ENCODE measurements at places on chromosomes 16 and 17.

DNA sequence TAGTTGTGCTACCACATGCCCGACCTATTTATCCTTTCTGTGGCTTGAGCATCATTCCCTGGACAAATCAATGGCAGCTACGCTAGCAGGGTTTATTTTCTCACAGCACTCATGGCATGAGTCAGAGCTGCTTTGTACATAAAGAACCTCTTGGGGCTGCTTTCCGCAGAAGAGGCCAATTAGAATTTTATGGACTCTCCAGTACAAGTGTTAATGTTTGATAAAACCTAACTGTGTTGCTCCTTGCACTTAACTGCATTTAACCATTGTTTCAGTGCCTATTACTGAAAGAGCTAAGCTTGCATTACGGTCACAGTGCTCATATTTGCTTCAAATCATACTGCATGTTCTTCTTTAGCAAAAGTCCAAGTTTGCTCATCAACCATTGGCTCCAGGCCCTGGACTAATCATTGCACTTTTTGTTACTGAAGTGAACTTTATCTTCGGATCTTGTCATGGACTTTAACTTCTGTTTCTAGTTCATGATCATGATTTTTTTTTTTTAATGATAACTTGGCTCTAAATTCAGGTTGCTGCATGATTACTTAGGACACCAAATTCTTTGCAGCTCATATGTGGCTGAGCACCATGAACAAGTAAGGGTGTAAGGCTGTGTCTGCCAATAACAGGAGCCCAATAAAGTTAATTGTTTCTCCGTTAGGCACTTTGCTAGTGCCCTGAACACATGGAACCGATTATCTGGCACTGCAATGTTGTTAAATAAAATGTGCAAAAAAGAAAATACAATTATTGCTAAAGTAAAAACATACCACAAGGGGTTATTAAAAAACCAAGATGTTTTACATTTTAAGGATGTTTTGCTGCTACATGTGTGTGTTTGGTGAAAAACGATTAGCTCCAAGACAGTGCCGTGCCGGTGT, 492.2 kb downstream of the KCNJ2 start:
- DNase-seq: no peak

DNA sequence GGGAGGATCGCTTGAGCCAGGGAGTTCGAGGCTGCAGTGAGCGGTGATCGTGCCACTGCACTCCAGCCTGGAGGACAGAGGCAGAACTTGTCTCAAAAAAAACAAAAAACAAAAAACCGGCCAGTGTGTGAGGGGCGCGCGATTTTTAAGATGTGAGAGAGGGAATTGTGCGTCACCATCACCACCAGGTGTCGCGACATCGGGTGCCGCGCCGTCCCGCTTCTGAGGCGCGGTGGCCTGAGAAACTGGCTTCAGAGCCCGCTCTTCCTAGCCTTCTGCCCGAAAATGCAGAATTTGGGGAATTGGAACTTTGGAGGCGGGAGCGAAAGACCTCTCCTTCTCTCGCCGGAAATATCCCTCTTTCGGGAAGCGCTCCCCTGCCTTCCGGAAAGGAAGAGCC, 524.8 kb downstream of the KCNJ18 start:
- no peak for DNase-seq

DNA sequence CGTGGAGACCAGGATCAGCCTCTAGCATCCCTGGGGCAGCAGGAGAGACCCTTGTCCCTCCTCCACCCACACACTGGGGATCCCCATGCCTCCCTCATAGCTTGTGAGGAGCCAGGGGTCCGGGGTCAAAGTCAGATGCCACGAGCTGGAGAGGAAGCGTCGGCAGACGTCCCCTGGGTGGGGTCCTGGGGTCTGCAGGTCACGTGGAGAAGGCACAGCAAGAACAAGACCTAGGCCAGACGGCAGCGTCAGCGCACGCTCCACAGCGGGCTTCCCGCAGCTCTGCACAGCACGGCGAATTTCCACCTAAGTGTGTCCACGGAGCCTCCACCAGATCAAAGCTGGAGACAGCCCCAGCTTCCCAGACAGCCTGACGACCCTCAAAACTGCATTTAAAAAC, 49.3 kb downstream of the SLC7A5 start:
- DNase-seq: no peak

- no peak for DNase-seq
These were observed 92.2 kb downstream of the CMC2 start for GRCh38 chr16:80914379-80915078.

DNA sequence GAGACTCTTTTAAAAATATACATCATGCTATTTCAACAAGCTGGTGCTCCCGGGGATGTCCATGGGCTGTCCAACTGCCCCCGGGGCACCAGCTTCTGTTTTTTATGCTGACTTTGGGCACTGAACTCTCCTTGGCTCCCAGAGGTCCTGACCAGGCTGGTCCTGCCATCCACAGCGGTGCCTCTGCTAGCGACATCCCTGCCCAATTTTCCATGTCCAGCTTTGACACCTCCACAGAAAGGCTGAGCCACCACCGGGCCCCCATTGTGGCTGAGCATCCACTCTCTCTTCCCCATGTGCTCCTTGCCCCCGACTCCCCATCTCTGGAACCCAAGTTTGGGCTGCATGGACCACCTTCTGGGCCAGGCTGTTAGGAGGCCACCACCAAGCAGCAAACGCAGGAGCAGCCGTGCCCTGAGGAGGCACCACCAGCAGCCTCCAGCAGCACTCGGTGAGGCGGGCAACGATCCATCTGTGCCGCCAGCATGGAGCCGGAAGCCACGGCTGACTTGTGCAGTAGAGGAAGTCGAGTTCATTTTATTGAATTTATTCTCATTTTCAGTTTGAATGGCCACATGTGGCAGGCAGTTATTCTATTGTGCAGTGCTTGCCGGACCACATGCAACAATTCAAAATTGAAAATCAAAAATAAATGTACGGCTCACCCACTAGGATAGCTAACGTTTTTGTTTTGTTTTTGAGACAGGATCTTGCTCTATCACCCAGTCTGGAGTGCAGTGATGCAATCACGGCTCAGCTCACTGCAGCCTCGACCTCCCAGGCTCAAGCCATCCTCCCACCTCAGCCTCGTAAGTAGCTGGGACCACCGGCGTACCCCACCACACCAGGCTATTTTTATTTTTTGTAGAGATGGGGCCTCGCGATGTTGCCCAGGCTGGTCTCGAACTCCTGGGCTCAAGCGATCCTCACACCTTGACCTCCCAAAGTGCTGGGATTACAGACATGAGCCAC, 2.8 kb upstream of the MEAK7 start:
- DNase-seq: no peak

DNA sequence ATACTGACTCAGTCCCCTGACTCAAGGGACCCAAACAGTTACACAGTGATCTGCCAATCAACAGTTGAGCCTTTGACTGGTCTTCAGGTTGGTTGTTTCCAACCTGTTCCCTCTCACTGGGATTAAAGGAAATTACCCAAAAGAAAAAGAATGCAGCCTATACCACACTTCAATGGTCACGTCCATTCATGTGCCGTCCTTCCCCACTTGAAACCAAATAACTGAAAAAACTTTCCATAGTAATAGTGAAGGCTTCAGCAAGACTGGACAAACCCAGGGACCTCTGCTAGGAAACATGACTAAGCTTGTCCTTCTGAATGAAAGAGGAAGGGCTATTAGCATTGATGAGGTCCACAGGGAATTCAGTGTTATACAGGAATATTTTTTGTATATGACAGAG, 30.6 kb downstream of the MRPS23 start:
- no peak for DNase-seq

DNA sequence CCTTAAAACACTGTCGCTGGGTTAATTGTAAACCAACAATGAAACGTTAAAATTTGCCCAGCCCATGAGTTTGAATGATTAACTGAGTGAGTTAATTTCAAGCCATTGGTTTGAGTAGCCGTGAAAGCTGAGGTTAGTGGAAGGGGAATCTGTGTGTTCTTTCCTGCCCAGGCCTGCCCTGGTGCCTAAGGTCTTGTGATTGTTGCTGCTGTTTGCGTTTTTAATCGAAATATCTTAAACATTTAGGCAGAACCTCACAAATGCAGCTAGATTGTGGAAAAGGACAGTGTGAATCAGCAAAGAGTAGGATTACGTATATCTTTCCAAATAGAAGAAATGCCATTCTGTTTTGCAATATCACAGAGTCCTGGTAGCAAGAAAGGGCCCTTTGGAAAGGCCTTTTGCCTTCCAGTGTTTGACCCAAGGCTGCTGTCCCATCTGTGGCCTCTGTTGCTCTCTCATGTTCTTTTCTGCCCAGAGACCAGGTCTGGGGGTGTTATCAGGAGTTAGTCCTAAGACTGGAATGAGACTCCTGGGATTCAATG, 113.8 kb downstream of the MSI2 start:
- DNase-seq: no peak

GRCh38 chr17:78725448-78726021, 56.5 kb downstream of the CYTH1 start:
- no peak for DNase-seq

DNA sequence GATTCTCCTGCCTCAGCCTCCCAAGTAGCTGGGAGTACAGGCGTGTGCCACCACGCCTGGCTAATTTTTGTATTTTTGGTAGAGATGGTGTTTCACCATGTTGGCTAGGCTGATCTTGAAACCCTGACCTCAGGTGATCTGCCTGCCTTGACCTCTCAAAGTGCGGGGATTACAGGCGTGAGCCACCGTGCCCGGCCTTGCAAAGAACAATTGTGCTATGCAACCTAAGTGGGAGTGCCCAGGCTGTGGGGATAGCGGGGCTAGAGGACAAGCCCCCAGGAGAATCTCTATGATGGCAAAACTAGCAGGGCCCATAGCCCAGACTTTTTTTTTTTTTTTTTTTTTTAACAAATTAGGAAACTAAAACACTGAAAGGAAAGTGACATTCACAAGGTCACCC, 2.0 kb upstream of the GPR179 start:
- DNase-seq: no peak

DNA sequence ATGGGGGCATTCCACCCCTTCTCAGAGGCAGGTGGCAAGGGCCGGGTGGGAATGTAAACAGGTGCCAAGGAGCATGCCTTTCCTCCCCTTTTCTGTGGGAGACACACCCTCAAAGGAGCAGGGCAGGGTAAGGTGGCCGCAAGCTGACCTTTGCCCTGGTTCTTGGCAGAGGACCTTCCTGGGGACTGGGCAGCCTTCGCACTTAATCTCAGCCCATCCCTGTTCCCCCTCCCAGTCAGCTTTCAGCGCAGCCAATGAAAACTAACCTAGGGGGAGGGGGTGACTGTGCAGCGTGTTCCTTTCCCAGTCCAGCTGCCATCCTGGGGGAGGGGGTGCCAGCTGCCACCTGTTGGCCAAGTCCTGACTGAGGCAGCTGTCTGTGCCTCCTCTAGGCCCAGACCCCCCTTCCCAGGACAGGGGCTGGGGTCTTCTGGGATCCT, 2.8 kb downstream of the TRAF4 start:
- no peak for DNase-seq
